ENCODE measurements at places on chromosomes 2 and 18.

DNA sequence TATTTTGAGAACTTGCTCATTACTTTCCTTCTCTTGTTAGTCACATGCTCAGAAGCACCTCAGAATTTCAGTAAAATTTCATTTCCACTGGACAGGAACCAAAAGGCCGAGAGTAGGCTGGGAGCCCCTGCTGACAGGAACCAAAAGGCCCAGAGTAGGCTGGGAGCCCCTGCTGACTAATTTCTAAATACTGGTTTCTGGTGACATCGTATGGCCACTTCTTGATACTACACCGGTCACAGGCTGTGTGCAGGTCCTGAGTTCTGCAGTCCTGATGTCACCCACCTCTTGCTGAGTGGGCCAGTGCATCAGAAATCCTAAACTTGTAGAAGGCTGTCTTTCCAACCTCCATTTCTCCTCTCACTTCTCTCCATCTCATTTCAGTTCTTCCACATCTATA is 17.7 kb upstream of the EN1 start:
- no peak for DNase-seq

- DNase-seq, result no peak
Measured at GRCh38 chr2:75012080-75012479, 53.6 kb downstream of the POLE4 start.

DNA sequence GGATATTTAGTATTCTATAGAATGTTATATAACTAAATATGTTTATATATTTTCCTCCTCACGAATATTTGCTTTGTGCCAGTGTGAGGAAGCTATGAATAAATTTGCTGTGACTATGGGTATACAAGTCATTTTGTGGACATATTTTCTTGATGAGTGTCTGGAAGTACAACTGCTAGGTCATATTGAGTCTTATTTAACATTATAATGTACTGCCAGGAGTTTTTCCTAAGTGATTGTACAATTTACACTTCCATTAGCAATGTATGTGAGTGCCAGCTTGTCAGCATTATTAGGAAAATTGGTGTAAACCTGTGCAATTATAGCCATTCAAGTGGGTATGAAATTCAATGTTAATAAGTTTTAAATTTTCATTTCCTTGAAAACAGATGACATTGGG is 1328.9 kb upstream of the TMEFF2 start:
- DNase-seq, result no peak

DNA sequence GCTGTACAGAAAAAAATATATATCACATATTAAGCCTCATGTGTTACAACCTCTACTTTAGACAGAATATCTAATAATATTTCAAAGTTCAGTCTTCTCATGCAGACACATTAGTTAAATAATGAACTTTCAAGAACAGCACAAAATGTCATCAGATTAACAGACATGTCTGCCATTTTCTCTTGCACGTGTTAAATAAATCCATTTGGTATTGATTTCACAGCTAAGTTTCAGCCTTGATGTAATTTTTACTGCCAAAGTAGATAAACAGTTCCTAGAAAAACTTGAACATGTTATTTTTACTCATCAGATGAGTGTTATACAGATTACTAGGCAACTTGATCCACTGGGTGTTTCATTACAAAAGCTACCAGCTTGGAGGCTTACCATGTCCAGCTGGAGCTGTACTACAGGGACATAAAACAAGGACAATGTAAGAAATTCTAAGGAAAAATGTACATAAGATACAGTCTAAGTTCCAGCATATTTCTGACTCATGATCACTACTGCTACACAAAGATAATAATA is 290.7 kb upstream of the DDX18 start:
- no peak for DNase-seq

DNA sequence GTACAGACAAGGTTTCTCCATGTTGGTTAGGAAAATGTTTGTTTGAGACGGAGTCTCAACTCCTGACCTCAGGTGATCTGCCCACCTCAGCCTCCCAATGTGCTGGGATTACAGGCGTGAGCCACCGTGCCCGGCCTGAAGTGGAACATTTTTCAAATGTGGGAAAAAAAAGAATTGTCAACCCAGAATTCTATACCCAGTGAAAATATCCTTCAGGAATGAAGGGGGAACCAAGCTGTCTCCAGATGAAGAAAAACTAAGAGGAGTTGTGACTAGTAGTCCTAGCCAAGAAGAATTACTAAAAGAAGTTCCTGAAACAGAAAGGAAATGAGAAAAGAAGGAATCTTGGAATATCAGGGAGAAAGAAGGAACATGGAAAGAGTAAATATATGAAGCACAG is 25.7 kb downstream of the RAPGEF4 start:
- DNase-seq, result no peak

Measured in SIG-M5 (cell line).